Type B pancreatic cell (in vitro differentiated cells): ENCODE measurements at places on chromosomes 12 and 14.

DNA sequence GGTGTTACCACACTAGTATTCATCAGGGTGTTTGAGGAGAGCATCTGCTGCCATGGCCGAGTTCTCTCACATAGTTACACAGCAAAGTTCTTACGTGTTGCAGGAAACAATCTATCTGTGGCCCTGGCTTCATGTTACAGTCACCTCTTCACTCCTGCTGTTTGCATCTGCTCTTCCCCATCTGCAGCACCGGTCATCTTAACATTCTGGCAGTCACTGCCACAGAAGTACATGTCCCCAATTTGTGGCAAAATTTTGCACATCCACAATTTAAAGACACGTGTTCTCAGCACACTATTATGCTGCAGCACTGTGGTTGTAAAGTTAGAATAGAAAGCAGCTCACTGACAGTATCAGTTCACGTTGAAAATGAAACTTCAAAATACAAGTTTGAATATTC is 23.2 kb downstream of the MAPK1IP1L start:
- DNase-seq: no peak

GRCh38 chr14:71613168-71613567 is 319.1 kb upstream of the RGS6 start:
- DNase-seq: no peak

- no peak for DNase-seq
Observed at GRCh38 chr12:75556311-75556899, 45.0 kb upstream of the KRR1 start.

DNA sequence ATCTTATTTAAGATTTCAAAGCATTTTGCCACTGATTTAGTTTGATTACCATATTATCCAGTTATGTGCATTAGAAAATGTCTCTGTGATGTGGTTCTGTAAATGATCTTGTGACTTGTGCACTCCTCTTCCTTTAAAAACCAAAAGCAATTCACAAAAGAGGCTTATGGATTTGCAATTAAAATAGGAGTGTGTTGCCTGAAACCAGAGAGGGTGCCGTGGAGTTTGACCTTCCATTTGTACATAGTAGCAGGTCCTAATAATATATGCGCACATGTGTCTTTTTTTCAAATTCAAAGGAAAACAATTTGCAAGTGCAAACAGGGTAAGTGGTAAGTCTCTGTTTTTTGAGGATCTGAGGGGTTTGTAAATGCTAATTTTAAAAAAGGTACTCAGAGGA is 470.9 kb downstream of the VRK1 start:
- DNase-seq: no peak

GRCh38 chr12:768434-768833 is 16.1 kb downstream of the WNK1 start:
- DNase-seq: no peak

- no peak for DNase-seq
Observed at GRCh38 chr12:31729705-31730104, 884 bp upstream of the AMN1 start.
